ENCODE measurements at places on chromosomes 7 and 10. TPM values are rescaled to one million over a fixed set of nuclear protein-coding genes. Genes with fewer than 3 reads are reported as not detected.

DNA sequence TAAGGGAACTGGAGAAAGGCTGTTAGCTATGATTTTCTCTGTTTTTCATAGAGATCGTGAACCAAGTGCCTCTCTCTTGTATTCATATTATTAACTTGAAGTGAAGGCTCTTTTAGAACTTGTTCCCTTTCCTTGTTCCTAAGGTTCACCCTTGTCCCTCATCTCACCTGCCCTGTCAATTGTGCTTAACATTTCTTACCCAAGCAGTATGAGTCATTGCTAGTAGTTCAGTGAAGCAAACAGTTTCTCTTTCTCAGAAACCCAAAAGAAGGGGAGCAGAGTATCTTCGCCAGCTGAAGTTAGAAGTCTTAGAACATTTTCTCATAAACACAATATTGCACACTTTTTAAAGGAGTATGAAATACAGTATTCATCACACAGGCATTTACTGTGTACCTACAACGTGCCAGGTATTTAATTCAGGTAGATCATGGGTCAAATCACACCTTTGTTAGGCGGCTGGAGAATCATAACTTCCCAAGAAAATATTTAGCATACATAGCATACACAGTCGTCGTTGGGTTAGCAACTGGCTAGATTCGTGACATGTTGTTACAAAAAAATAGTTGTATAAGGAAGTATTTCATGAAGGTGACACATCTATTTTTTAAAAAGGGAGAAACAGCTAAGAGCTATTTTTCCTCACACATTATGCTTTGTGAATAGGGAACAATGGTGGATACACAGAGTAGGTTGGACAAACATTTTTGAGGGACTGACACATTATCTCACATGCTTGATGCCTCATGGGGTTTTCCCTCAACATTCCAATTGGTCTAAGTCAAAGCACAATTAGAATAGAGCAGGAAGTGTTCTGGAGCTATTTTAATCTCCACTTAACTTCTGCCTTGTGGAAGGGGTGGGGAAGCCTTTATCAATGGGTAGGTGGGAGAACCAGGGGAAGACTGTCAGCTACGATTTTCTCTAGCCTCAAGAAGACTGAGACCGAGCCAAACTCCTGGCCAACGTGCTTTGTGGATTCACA is 13.2 kb downstream of the HDAC9 start:
- DNase-seq = no peak

DNA sequence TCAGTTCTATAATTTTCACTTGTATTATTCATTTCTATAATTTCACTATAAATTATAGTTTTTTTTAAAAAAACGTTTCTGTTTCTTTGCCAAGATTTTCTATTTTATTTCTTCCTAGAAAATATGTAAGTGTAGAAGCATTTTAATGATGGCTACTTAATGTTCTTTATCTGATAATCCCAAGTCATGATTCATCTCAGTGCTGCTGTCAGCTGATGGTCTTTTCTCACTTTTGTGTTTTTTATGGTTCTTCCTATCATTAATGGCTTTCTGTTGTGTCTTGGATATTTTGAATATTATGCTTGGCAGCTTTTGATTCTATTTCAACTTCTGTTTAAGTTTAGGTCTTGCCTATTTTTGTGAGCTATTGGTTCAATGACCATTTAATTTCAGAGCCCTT is 268.6 kb downstream of the BAMBI start:
- no peak for DNase-seq

DNA sequence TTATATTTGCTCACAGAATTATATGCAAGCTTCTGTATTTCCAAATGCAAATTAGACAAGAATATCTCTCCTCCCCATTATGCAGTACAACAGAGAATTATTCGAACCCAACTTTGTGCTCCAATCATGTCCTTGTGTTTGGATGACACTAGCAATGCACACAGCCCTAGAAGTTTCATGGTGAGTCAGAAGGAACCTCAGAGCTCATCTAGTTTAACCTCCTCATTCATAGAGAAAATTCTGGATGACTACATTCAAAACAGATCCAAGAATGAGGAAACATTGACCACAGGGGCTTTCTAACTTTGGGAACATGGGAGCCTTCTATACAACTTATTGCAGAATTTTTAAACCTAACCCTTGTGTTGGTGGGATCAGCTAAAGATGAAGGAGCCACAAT is 12.8 kb upstream of the ARID5B start:
- DNase-seq = no peak

- no peak for DNase-seq
Measured at GRCh38 chr10:113557424-113557862, 4.6 kb downstream of the HABP2 start.

DNA sequence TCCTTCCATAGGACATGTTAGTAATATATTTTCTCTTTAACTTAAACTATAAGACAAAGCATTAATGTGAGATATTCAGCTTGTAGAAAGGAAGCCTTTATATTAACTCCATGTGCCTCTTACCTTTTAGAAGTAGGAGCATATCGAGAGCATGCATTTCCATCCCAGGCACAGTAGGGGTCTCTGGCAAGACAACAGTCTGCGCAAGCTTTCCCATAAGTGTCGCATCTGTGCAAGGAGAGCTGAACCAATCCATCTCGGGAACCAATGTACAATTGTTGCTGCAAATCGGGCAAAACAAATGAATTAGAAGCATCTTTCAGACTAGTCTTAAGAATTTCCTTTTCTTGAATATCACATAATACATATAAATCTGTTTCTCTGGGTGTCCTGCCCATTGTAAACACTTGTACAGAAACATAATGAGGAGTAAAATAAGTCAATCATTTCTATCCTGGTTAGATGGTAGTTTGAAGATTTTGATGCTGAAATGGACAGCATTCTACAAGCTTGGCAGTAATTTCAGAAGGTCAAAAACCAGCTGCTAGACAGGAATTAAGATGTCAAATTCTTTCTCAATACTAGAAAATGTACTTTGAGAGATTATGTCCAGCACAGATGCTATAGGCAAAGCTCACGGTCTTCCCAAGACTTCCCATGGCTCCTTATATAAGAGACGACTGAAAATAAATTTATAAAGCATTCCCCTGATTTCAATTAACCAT is 171.8 kb downstream of the SEMA3D start:
- DNase-seq = no peak

GRCh38 chr10:19728376-19728775 is 87.9 kb upstream of the PLXDC2 start:
- DNase-seq = no peak

GRCh38 chr7:39017369-39017915 is 39.7 kb downstream of the POU6F2 start:
- DNase-seq = no peak

DNA sequence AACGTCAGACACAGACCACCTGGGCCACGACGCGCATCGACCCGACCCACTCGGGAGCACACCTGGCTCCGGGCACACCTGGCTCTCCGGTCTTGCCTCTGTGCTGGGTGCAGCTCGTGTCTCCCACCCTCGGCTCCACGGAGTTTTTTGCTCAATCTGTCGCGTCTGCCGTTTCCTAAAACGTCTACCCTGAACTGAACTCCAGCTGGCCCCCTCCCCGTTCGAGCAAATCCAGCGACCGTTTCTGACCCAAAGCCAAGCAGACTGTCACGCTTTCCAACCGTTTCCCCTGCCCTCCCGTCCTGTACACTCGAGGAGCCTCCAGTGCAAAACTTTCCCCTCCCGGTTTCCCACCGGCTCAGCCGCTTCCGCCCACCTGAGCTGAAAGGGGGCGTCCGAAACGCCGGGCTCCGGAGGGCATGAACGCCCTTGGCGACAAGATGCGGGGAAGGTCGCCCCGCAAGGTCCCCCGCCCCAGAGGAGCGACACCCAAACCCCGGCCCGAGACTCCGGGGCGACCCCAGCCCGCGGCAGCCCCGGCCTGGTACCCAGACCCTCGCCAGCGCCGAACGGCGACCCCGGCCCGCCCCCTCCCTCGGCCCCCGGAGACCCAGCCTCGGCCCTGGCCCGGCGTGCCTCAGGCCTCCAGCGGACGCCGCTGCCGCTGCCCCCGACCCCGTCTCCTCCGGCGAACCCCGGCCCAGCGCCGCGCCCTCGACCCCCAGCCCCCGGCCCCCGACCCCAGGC is 557 bp downstream of the CYTH3 start:
- DNase-seq = no peak

- no peak for DNase-seq
Measured at GRCh38 chr7:1087952-1088920, at the start of gene GPER1. GPER1 (plus strand) TSS chr7:1088113; CDS start chr7:1091729, 3,616 bp downstream.

DNA sequence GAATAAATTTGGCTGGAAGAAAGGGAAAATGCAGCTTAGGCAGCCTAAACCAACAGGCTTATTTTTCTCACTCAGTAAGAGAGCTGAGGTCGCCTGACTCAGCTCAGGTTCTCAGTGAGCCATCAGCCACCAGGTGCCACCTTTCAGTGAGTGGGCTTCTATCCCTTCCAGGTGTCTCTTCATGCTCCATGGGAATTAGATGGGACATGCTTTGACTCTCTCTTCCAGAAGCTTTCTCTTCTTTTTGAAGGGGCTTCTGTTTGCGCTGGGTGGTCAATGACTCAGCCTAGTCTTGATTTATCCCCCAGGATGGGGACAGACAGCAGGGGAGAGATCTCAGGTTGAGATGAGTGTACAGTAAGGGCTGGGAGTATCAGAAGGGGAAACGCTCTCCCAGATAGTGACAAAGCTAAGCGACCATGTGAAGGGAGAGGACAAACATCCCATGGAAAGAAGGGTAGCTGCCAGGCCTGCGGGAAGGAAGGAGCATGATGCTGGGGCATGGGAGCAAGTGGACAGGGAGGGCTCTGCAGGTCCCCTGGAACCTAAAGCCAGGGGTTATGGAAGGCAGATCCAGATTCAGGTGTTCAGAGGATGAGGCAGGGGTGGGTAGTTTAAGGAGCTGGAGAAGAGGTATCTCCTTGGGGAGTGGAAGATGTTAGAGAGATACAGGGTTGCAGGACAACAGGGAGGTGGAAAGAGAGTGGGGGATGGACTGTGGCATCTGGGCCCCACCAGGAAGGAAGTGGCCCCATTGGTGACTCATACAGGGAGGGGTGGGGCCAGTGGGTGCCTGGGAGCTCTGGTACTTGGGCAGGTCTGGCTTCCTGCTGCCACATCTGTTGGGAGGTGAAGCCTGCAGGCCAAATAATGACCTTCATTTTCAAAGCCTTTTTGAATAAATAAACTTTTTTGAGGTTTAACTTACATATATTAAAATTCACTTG is 32.5 kb downstream of the OGDH start:
- DNase-seq = peak; percentile 96

GRCh38 chr7:100493476-100494264 is 9.9 kb downstream of the NYAP1 start:
- peak; percentile 72 for DNase-seq

GRCh38 chr7:127447326-127447945 is 54.9 kb upstream of the ZNF800 start:
- DNase-seq = peak; percentile 75

- no peak for DNase-seq
Measured at GRCh38 chr7:72187179-72187578, 225.0 kb downstream of the CALN1 start.

GRCh38 chr7:7705318-7705717 is 13.1 kb downstream of the RPA3 start:
- no peak for DNase-seq

- no peak for DNase-seq
Measured at GRCh38 chr10:3877211-3878000, 92.4 kb upstream of the KLF6 start.

Gene ZCWPW1
- 3.3 TPM for total RNA-seq

Gene NRP1
- 0.55 TPM for total RNA-seq

Gene FERD3L
- not detected for total RNA-seq

Gene TMEM139
- 1.7 TPM for total RNA-seq

Gene NUTM2E
- not detected for total RNA-seq

Gene ASAH2
- total RNA-seq = 4.2 TPM

Gene TBX20
- 0.14 TPM for total RNA-seq

Gene VIM
- 1,771 TPM for total RNA-seq

Gene PLPP4
- total RNA-seq = not detected

Gene BEND7
- total RNA-seq = not detected

Gene ACTL6B
- total RNA-seq = not detected

Gene CHAT
- not detected for total RNA-seq

Gene SPDYE16
- 0.52 TPM for total RNA-seq

Gene TMEM72
- total RNA-seq = not detected

Gene RTKN2
- 2.9 TPM for total RNA-seq
